Right renal pelvis (tissue), 4 donors: ENCODE measurements at places on chromosomes 5 and 9.

DNA sequence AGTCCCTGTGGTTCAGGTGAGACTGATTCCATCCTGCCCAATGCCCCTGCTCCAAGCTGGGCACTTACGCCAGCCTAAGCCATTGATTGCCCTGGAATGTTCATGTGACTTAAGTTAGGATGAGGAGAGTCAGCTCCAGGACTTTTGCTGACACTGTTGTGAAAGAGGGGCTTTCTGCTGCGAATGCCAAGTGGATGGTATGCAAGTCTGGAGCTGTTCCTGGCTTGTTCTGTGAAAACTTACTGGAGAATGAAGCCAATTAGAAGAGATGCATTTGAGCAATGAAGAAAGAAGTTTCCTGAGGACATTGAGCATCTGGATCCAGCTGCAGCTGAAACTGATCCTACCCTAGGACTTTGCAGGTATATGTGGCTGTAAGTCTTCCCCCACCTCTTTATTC is 61.2 kb upstream of the ZFR start:
- no peak for DNase-seq

- DNase-seq = no peak
These were observed 11.1 kb upstream of the S100Z start for GRCh38 chr5:76838481-76839261.

DNA sequence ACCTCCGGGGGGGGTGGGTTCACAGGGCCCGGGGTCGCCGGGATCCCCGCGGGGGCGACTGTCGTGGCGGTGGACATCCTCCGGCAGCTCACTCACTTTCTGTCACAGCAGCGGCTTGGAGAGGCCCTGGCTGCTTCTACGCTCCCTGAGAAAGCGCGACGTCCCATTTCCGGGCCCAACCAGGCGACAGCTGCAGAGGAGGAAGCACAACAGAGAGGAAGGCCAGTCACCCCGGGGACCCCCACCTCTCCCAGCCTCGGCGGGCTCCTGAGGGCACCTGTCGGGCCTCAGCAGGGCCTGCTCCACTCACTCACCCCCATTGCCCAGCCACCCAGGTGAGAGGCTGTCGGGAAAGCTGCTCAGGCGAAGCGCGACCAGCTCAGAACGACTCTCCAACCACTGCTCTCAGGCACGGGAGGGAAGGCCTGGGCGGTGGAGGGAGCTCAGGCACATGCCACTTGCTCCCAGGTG is 14.4 kb downstream of the BRD3 start:
- no peak for DNase-seq

GRCh38 chr5:105101577-105101976 is 1539.0 kb upstream of the NUDT12 start:
- DNase-seq = no peak

DNA sequence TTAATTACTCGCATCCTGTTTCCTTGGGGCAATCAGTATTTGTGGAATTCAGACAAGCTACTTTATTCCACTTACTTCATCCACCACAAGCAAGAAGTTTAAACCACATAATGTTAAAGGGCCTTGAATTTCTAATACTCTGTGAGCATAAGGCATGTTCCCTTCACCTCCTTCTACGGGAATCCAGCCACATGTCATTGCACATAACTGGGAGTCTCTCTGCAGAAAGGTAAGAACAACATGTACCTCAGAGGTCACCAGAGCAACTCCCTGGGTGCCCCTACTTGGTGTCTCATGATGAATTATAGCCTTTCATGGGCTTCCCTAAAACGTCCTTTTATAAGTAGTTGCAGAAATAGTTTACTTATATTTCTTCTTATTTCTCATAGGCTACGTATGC is 553.2 kb downstream of the DTWD2 start:
- DNase-seq = no peak

GRCh38 chr9:33430942-33431341 is 16.5 kb downstream of the AQP3 start:
- DNase-seq = no peak
